ENCODE measurements at places on chromosomes 1 and 21. TPM values are rescaled to one million over a fixed set of nuclear protein-coding genes. Genes with fewer than 3 reads are reported as not detected.

Gene GADD45A
- 30.2 TPM for total RNA-seq

Gene GSTM1
- not detected for total RNA-seq

Gene TBX19
- total RNA-seq = 2.0 TPM

Gene INPP5B
- 39.9 TPM for total RNA-seq

Gene TFF2
- not detected for total RNA-seq

Gene MYOM3
- not detected for total RNA-seq

Gene TEKT2
- total RNA-seq = not detected

Gene CACNA1S
- not detected for total RNA-seq

Gene ACTL8
- total RNA-seq = not detected

Gene MPL
- total RNA-seq = not detected

Gene FAM163A
- not detected for total RNA-seq

Gene CFHR2
- total RNA-seq = not detected

Gene WDR64
- 0.12 TPM for total RNA-seq

Gene TMCO2
- not detected for total RNA-seq

Gene VASH2
- 0.73 TPM for total RNA-seq

Gene MOB3C
- total RNA-seq = 20.7 TPM

Gene AMPD1
- total RNA-seq = not detected

Gene PDE9A
- total RNA-seq = 6.8 TPM

Gene CR1L
- not detected for total RNA-seq

Gene AADACL4
- not detected for total RNA-seq

Gene HAO2
- total RNA-seq = not detected

Gene ICOSLG
- 1.1 TPM for total RNA-seq

Gene HSPA6
- total RNA-seq = 1.1 TPM

Gene MMEL1
- total RNA-seq = not detected

Gene FMN2
- not detected for total RNA-seq

Gene DMBX1
- 0.15 TPM for total RNA-seq

Gene NTPCR
- total RNA-seq = 27.5 TPM

Gene PHF13
- 10.7 TPM for total RNA-seq

Gene PPCS
- total RNA-seq = 40.4 TPM

Gene MSH4
- total RNA-seq = 0.38 TPM

Gene PADI4
- 0.41 TPM for total RNA-seq

Gene DNAI4
- total RNA-seq = 0.80 TPM

Gene HUNK
- not detected for total RNA-seq

Gene CFAP298
- 40.1 TPM for total RNA-seq

Gene EXO1
- 46.3 TPM for total RNA-seq

Gene CGN
- total RNA-seq = 0.37 TPM

Gene FCRL4
- not detected for total RNA-seq

Gene OR2T12
- not detected for total RNA-seq

Gene NECTIN4
- total RNA-seq = 0.12 TPM

Gene NLRP3
- 0.44 TPM for total RNA-seq

Gene HSF2BP
- 0.47 TPM for total RNA-seq

Gene RNU1-3
- total RNA-seq = 922 TPM

Gene KRTAP12-2
- not detected for total RNA-seq
